ENCODE measurements at places on chromosomes 11 and 22.

GRCh38 chr11:65435981-65436411 lies 13.4 kb downstream of the NEAT1 start:
- DNase-seq, result peak; percentile 17

GRCh38 chr11:60377401-60378136 lies 763 bp upstream of the MS4A7 start:
- DNase-seq, result no peak

GRCh38 chr11:115580416-115580815 lies 76.2 kb upstream of the CADM1 start:
- no peak for DNase-seq

- no peak for DNase-seq
These were observed 18.5 kb upstream of the SLC25A1 start for GRCh38 chr22:19196841-19197612.

- no peak for DNase-seq
These were observed 21.8 kb downstream of the PRR5 start for GRCh38 chr22:44723801-44724200.

- no peak for DNase-seq
These were observed 121.9 kb upstream of the PLET1 start for GRCh38 chr11:112382561-112382960.

DNA sequence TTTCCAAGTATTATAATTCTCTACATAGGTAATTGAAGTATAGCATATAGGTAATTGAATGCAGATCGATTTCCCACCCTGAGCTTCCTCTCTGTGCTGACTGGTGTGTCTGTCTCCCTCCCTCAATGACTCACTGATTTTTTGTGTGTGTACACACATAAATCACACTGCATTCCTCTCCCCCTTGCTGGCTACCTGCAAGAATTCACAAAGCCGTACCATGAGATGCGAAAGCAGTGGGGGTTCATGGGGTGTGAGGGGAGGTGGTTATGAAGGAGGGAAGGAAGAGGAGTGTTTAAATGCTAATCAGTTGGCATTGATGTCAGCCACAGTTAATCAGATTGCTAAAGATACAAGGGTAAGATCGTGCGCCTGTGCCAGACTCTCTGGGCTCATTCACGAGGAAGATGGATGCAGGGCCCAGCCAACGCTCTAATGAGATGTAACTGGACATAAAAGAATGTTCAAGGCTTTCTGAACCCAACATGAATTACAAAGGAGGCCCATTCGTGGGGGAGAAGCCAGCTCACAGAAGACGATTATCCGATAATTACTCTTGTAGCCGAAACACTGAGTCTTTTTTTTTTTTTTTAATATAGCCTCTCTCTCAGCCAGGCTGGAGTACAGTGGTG lies 107.4 kb downstream of the SEZ6L start:
- DNase-seq, result peak; percentile 21

- DNase-seq, result no peak
These were observed 50.2 kb downstream of the GRM5 start for GRCh38 chr11:89015614-89016013.

DNA sequence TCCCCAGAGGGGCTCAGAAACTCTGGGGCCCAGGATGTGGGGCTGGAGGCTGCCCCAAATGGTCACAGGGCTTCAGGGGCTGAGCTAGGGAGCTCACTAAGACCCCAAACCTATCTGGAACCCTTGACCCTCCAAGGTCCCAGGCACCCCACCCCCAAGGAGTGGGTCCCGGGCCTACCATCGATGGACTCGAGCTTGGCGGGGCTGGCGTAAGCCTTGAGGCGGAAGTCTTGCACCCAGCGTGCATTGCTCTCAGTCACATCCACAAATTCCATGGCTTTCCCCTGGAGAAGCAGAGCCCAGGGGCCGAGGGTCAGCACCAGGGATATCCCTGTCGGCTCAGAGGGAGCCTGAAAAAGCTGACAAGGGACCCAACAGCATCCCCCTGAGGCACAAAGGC lies 3.5 kb downstream of the GATD1 start:
- no peak for DNase-seq

- DNase-seq, result no peak
These were observed 9.8 kb downstream of the MMP20 start for GRCh38 chr11:102615077-102615893.

- DNase-seq, result no peak
These were observed 5.2 kb downstream of the IRAG1 start for GRCh38 chr11:10688401-10688800.

- DNase-seq, result peak; percentile 33
These were observed 201.5 kb downstream of the SOX6 start for GRCh38 chr11:16154715-16155396.

GRCh38 chr11:77287615-77288273 lies 13.7 kb downstream of the GDPD4 start:
- no peak for DNase-seq

- DNase-seq, result no peak
These were observed 6.0 kb downstream of the XKR3 start for GRCh38 chr22:16819249-16819648.

- DNase-seq, result peak; percentile 45
These were observed 215.0 kb upstream of the E2F8 start for GRCh38 chr11:19455731-19456130.

- peak; percentile 63 for DNase-seq
These were observed 11.1 kb downstream of the APOL5 start for GRCh38 chr22:35728639-35729308.

DNA sequence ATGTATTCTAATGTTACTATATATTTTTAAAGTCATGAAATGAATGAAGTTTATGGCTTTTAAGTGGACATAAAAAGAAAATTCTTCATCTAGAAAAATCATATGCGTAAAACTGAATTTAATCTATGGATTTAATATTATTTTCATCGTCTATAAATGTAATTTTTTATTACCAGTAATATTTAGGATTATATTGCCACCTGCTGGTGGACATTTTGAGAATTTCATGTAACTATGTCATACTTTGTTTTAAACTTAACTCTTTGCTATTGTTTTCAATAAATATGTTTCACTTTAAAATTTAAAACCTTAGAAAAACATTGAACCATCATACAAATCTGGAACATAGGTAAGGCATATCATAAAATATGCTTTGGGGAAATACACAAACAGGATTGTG lies 66.5 kb upstream of the CEP126 start:
- no peak for DNase-seq

GRCh38 chr11:126594921-126595367 lies 239.5 kb downstream of the ST3GAL4 start:
- no peak for DNase-seq

DNA sequence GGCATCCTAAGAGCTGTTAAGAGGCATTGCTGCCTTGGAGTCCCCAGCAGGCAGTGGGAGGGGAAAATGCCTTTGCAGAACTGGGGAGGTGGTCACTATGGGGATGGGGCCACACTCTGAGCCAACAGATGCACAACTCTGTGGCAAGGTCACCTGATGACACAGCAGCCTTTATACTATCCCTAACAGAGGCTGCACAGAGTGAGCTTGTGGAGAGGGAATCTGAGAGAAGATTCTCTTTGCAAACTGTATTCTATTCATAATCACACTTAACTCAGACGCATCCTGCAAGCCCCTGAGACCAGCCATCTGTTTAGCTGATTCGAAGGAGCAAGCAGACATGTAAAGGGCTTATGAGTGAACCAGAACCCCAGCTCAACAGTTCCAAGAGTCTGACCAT lies 49.0 kb upstream of the TTC12 start:
- DNase-seq, result no peak

- no peak for DNase-seq
These were observed 565.4 kb downstream of the ETS1 start for GRCh38 chr11:128022007-128022368.

DNA sequence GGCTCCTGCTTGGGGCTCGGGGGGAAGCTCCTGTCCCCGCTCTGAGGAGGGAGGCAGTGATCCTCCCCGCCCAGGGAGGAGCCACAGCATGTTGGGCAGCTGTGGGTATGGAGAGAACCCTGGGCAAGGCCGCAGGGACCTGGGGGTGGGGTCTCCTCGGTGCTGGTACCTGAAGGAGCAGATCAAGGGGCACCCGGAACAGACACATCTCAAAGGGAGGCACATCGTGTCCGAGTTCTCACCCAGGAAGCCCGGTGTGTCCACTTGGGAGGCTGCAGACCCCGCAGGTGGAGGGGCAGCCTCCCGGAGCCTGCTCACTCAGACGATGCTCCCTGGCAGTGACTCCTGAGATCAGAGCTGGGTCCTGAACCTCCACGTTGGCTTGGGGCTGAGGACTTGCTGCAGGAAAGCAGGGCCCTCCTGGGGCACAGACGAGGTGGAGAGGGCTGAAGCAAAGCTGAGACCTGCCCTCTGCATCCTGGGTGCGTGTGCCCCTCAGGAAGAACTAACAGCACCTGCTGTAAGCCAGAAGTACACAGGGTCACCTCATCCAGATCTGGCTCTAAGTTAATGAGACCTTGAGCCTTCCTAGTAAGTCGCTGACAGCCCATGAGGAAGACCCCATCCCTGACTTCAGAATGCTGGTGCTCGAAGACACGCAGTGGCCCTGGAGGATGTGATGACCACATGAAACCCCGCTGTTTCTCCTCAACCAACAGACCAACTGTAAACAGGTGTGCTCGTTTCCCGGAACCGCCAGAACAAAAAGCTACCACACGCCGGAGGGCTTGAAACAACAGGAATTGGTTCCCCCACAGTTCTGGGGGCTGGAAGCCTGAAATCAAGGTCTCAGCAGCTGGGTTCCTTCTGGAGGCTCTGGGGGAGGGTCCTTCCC lies 5.9 kb upstream of the OSBPL5 start:
- no peak for DNase-seq

GRCh38 chr11:2816941-2817421 lies 68.6 kb downstream of the CDKN1C start:
- peak; percentile 60 for DNase-seq

DNA sequence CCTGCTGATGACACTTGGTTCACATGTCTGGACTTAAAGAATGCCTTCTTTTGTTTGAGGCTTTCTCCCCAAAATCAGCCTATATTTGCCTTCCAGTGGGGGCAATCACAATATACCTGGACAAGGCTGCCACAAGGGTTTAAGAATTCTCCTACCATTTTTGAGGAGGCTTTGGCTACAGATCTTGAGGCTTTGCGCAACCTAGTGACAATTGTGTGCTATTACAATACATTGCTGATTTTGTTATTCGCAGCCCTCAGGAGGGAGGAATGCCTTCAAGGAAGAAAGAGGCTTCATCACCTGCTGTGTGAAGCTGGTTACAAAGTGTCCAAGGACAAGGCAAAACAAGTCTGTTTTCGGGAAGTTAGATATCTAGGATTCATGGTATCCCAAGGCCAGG lies 50.8 kb upstream of the OR4C15 start:
- DNase-seq, result no peak

DNA sequence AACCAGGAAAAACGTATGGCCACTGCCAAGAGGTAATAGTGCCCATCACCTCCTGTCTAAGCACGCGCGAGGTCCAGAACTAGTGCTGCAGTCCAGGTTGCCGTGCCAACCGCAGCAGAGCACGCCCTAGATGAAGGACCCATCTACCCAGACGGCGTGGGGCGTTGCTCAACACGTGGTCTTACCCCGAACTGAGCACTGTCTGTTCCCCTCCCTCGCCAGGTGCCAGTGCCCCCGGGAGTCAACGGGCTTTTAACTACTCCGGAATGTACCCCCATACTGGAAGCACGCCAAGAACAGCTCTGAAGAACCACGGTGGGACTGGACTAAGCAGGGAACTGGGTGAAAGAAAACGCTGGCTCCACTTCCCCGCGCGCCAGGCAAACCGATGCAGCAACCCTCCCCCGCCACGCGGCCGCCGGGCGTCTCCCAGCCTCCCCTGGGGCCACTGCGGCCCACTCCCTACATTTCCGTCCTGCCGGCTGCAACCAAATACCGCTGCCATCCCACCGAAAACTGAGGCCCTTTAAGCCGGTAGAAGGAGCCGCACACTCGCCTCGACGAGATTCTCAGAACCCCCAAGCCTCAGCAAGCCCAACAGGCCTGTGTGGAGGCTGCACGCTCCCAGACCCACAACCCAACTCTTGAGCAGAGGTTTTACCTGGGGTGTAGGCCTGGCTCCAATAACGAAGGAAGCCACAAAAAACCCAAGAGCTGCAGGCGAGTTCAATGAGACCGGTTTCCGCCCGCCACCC lies at the start of gene HSPA8:
TSS of gene HSPA8 (minus strand) at position 734 of the 755 bp plus-strand sequence. CDS start 812 bp downstream, outside the sequence.
- peak; percentile 60 for DNase-seq

DNA sequence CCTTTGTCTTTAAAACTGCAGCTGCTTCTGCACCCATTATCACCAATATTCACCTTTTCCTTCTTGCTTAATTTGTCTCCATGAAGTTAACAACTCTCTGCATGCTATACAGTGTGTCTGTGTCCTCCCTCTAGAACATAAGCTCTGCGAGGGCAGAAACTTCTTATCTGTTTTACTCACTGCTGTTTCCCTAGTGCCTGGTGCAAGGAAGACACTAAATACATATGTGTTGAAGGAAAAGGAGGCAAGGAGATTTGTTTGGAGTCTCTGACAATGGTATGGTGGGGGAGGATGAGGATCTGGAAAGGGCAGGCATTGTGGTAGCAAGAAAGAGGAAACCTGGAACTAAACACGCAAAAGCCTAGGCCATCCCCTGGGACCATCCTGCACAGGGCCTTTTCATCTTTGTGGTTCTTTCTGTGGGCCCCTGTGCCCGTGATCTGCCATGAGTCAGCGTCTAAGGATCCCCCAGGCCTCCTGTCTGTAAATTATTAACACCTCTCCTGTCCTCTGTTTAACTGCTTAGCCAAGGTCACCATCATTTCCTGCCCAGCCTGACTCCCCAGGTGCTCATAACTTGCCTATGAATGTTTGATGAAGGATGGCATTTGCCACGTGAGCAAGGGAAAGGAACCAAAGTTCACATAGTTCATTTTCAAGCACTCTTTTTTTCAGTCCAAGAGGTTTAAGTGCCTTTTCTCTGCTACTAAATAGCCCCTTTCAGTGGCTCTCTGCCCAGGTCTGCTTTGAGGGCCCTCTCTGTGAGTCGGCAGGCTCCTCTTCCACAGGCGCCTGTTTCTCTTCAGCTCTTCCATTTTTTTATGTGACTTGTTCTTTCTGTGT lies 131.1 kb downstream of the RASSF10 start:
- peak; percentile 78 for DNase-seq

- DNase-seq, result no peak
These were observed 17.9 kb downstream of the RTN3 start for GRCh38 chr11:63698976-63699733.

GRCh38 chr22:35376728-35377472 lies 4.0 kb upstream of the HMOX1 start:
- peak; percentile 98 for DNase-seq

DNA sequence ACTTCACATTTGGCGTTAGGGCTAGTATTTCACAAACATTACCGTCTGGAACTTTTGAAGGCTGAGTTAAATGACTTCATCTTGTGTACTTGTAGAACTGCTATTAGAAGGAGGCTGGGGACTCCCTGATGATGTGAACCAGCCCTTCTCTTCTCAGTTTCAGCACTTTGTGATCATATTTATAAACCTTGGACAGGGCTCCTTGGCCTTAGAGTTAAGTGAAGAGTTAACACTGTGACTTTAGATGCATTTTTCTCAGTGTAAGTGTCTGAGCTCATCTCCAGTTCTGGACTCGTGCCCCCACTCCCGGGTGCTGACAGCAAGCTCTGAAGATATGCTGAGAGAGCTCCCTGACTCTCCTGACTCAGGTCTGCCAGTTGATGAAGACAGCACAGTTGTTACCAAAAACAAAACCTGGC lies 8.4 kb downstream of the MIAT start:
- no peak for DNase-seq

- DNase-seq, result no peak
These were observed 55.9 kb upstream of the NUP160 start for GRCh38 chr11:47904048-47904447.

- no peak for DNase-seq
These were observed 27.1 kb upstream of the NUP50 start for GRCh38 chr22:45136594-45136993.

GRCh38 chr11:10257478-10257877 lies 36.5 kb downstream of the SBF2 start:
- no peak for DNase-seq

- no peak for DNase-seq
These were observed 16.6 kb upstream of the BAIAP2L2 start for GRCh38 chr22:38126928-38127668.

Data from stomach (tissue), 19 donors.